ENCODE measurements at places on chromosomes 5 and 9.

GRCh38 chr5:683551-684481 is 9.3 kb downstream of the TPPP start:
- no peak for DNase-seq

DNA sequence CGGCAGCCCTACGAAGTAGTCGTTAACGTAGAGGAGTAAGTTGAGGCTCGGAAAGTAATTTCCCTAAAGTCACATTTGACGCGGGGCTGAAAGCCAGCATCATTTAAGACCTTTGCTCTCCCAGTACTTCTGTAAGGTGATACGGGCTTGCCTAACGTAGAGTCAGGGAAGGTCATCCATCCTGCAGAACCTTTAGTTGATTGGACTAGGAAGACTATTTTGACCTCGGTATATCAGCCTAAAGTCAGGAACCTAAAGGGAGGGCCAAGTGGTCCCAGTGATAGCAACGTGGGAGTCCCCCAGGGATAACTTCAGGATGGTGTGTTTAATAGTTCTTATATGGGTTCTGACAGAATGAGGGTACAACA is 657 bp downstream of the NUP214 start:
- DNase-seq, result no peak

DNA sequence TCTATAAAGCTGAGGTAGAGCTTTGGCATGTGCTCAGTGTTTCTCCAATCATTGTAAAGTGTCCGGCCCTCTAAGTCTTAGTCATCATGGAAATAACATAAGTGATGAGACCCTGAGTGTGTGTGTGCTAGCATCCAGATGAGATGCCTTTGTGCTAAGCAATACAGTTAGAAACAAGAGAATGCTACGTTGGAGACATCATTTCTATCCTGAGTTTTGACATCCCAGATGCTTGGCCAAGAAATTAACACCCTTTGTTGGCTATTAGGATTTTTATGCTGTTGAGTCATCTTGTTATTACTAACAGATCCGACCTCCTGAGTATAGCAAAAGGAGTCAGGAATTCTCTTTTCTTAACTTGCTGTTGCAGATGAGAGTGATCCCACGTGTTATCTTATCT is 508.0 kb downstream of the GADD45G start:
- DNase-seq, result no peak

- no peak for DNase-seq
Observed at GRCh38 chr9:134965411-134965810, 47.7 kb upstream of the FCN1 start.

- no peak for DNase-seq
Observed at GRCh38 chr5:126452477-126452876, 29.3 kb downstream of the GRAMD2B start.

DNA sequence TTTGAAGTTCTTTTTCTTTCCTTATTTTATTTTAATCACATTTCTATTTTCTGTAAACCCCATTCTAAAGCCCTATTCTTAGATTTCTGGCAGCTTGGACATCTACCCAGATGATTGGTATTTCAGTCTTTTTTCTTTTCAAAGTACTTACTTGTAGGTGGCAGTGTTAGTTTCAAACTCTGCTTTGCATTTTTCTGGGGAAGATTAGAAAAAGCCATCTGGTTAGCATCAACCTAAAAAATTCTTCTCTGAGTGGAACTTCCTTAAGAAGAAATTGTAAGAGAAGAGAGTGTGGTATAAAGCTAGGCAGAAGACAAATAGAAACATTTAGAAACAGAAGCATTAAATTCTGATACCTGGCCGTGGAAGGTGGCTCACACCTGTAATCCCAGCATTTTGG is 17.2 kb upstream of the TENT2 start:
- DNase-seq, result no peak

DNA sequence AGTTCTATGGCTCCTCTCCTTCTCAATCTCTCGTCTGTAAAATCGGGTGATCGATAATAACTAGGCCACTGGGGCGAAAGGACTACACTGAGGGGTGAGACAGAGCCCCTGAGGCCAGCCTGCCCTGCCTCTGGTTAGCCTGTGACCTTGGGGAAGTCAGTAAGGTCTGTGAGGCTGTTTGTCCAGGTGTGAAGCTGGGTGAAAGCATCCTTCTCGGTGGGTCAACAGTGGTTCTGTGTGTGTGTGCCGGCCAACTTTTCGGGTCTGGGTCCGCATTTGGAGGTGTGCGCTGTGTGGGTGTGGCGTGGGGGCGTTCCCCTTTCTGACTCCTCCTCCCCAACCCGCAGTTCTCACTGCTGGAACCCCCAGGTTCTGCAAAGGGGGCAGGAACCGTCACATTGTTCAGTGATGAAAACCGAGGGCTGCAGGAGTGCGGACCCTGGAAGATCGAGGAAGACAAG is 5.0 kb upstream of the RNF44 start:
- peak; percentile 54 for DNase-seq

DNA sequence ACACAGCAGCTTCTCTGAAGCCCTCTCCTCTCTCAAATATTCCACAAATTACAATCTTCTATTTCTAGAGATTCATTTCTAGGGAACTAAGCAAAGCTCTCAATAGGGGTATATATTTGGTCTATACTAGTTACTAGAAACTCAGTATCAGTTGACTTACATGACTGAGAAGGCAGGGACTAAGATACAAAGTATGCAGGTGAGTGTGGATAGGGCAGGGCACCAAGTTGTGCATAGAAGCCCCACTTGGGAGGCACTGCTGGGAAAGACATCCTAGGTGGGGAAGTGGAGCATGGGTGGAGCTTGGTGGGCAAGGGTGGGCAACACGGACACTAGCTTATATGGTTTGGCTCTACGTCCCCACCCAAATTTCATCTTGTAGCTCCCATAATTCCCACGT is 148.1 kb upstream of the RASA1 start:
- DNase-seq, result no peak

DNA sequence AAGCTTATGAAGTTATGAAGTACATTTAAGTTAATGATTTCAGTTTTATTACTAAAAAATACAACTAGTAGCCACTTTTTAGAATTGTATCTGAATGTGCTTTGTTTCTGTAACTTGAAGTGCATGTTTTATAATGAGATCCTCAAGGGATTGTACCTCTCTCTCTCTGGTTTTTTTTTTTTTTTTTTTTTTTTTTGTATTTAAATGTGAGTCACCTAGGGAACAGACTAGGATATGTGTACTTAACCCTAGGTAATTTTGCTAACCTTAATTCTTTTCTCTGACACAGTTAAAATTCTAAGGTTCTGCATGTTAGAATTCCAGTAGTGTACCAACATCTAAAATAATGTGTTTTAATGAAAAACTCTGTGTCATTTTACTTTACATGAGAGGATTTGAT is 59.5 kb downstream of the CDC42SE2 start:
- DNase-seq, result no peak

- no peak for DNase-seq
Observed at GRCh38 chr5:138974227-138975063, 99.3 kb upstream of the LRRTM2 start.

DNA sequence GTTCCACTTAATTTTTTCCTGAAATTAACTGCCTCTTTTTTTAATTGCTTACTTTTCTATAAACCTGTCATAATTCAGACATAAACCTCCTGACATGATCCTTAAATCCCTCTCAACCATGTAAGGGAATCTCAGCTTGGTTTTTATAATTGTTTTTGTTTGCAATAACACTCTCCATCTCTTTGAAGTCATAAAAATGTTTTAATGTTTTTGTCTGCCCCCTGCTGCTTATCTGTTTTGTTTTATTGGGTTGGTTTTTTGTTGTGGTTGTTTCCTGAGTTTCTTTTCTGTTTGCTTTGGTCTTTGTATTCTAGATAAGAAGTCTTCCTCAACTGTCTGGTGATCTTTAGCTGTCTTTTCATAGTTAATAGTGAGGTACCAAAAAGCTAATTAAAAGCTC is 142.0 kb downstream of the CDH6 start:
- no peak for DNase-seq

DNA sequence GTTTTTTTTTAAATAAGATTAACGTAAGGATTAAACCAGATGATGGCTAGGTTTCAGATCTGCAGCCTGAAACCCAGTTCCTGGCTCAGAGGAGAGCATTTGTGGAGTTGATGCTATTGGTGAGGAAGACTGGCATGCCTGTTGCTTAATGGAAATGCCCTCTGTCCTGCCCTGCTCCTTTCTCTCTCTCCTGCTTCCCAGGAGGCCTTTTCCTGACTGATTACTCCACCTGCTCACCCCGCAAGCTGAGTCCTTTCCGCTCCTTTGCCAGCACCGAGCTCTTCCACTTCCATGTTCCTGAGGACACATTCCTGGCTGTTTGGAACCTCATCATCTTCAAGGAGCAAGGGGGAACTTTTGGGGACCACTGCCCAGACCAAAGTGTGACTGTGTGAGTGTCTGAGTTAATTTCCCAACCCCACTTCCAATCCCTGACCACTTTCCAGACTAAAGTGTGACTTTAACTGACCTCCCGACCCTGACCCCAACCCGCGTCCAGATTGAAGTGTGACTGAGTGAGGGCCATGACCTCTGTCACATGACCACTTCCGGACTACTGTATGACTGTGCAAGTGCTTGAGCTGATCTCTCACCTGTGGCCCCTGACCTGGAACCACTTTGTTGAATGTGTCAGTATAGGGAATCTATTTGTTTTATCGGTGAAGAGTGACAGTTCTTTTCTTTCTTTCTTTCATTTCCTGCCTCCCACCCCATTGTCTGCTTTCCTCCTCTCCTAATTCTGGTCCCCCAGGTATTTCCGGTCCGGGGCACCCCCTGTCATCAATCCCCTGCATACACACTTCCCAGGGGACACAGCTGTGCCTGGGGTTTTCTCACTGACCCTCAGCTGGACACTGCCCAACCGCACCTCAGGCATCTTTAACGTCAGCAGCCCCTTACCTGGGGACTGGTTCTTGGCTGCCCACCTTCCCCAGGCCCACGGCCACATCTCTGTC is 5.5 kb downstream of the TMEM8B start:
- DNase-seq, result no peak

Data from stimulated activated effector memory CD8-positive, alpha-beta T cell treated with anti-CD3 and anti-CD28 coated beads, Interleukin-12 subunit alpha, Interleukin-12 subunit beta, amount 100 ng/mL, for 72 hours (primary cell).